H54 (cell line): ENCODE measurements at places on chromosomes 6 and 20.

- DNase-seq, result no peak
Observed at GRCh38 chr20:11063444-11063843, 389.6 kb upstream of the JAG1 start.

DNA sequence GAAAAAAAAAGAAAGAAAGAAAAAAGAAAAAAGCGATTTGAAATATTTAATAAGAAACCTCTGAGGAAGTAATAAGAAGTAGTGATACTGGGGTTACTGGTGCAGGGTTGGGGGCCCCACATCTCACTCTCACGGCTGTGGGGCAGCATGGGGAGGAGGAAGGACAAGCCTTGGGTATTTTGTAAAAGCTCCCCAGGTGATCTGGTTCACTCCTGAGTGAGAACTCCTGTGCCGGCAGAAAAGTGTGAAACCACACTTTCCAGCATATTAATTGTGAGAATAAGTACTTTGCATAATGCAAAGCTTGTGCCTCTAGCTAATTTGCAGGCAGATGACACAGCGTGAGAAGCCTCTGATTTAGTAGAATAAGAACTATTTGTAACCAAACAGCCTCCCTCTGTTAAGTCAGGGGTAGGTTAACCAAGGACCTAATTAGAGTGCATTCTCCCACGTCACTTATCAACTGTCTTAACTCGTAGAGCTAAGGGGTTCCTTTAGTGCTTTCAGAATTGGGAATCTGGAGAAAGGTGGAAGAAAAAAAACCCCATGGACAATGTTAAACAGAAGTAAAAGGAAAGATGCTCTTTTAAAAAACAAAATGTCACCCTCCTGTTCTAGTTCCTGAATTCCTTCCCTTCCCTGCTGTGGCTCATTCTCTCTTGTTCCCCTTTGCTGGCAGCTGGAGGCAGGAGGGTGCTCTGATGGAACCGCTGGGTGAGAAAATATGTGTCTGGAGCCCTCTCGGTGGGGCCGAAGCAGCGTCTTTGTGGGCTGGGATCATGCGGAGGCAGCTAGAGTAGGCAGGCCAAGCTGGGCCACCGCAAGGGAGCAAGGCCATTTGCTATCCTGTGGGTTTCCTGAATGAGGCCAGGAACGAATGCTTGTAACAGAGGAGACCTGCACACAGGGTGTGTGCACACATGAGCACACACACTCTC, 108.7 kb downstream of the FYN start:
- DNase-seq, result no peak

DNA sequence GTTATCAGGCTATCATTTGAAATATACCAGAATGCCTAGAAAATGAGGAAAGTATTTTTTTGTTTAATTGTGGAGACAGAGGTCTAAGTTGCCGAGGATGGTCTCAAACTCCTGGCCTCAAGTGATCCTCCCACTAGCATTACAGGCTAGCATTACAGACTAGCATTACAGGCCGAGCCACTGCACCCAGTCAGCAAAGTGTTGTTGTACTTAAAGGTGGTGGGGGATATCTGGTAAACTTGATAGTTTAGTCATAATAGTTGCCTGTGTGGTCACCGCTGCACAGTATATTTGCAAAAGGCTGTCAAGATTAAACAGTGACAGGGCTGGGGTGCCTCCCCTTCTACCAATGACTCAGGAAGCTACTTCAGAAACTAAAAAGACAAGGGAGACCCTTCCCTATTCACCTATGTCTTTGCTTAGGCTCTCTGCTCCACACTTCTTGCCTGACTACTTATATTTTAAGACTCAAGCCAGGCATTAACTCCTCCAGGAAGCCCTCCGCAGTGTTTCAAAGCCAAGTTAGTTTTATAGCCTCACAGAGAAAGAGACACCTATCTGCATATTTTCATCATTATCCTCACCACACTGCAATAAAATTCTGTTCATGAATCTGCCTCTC, 3.1 kb upstream of the AKIRIN2 start:
- DNase-seq, result no peak

- DNase-seq, result no peak
Observed at GRCh38 chr6:160739955-160740354, 37.9 kb downstream of the PLG start.

DNA sequence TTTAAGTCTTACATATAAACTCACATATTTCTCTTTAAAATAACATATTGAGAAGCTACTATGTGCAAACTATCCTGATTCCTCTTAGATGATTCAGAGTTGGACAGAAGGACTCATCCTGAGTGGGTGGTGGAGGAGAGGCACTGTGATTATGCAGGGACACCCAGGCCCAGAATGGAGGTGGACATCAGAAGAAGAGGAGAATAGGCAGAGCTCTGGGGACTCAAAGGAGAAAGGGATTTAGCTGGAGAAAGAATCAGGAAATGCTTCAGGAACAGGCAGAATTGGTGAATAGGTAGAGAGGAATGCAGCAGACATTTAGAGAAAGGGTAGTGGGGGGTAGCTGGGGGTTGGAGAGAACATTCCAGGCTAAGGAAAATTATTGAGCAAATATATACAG, 17.4 kb downstream of the RCAN2 start:
- no peak for DNase-seq

GRCh38 chr6:170235391-170236125, 55.3 kb downstream of the DLL1 start:
- DNase-seq, result no peak

- no peak for DNase-seq
Observed at GRCh38 chr6:124973780-124974179, 11.5 kb downstream of the RNF217 start.

DNA sequence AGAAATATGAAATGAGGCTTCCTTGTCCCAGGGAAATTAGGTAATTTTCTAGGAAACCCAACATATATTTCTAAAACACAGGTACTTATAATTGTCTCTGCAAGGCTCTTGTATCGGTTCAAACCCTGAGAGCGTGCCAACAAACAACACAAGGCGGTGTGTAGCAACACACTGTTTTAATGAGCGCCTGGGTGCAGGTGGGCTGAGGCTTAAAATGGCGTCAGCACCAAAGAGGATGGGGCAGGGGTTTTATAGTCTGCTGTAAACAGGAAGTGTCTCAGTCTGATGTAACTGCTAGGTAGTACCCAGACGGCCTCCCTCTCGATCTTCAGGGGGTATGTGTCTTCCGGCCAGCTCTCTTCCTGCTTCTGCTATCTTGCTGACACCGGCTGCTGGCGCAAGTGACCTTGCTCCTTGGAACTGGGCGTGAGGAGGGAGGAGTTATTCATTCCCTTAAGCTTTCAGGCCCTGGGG, 69.7 kb downstream of the EPB41L2 start:
- DNase-seq, result no peak

- no peak for DNase-seq
Observed at GRCh38 chr20:23260181-23260840, 90.3 kb upstream of the NXT1 start.

- no peak for DNase-seq
Observed at GRCh38 chr6:16768477-16768830, 7.2 kb upstream of the ATXN1 start.

- DNase-seq, result peak; percentile 65
Observed at GRCh38 chr6:4351520-4352321, 216.3 kb upstream of the ECI2 start.

DNA sequence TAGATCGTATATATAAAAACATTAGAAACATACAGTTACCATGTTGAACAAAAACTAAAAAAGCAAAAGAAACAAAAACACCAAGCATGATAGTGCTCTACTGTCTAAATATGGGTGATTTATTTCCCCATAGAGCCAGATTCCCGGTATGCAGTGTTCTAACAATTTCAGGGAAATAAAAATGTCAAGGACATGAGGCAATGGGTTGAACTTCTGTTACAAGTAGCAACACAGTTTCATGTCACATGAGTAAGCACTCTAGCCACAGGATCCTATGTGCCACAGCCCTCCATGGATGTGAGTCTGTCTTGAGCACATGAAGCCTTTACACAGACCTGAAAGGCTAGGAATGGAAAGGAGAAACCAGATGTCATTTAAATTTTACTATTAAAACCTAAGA, 96.0 kb downstream of the MAP3K5 start:
- no peak for DNase-seq

GRCh38 chr6:65819152-65819551, 112.1 kb upstream of the EYS start:
- DNase-seq, result peak; percentile 5

- no peak for DNase-seq
Observed at GRCh38 chr6:141464490-141464889, 668.2 kb upstream of the GJE1 start.

- DNase-seq, result no peak
Observed at GRCh38 chr20:63402181-63402859, 41.2 kb upstream of the CHRNA4 start.

- DNase-seq, result no peak
Observed at GRCh38 chr6:114068116-114068515, 97.2 kb upstream of the HDAC2 start.

DNA sequence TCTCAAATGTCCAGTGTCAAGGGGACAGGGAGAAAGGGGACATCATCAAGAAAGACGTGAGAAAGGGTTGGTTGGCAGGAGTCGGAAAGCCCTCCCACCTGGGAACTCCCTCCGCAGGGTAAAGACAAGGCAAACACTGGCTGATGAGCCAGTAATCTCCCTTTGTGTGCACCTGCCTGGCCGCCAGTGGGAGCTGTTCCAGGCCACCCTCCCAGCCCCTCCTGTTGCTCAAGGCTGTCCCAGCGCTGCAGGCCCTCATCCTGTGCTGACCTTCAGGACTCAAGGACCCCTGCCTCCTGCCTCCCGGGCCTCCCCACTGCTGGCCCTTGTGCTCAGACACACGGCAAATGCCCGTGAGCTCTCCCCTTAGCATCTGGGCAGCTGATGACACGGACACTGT, 7.4 kb downstream of the FRMD1 start:
- DNase-seq, result no peak

GRCh38 chr20:61600016-61600415, 348.0 kb downstream of the CDH4 start:
- no peak for DNase-seq

- no peak for DNase-seq
Observed at GRCh38 chr6:64072686-64073085, 437.1 kb downstream of the PHF3 start.

DNA sequence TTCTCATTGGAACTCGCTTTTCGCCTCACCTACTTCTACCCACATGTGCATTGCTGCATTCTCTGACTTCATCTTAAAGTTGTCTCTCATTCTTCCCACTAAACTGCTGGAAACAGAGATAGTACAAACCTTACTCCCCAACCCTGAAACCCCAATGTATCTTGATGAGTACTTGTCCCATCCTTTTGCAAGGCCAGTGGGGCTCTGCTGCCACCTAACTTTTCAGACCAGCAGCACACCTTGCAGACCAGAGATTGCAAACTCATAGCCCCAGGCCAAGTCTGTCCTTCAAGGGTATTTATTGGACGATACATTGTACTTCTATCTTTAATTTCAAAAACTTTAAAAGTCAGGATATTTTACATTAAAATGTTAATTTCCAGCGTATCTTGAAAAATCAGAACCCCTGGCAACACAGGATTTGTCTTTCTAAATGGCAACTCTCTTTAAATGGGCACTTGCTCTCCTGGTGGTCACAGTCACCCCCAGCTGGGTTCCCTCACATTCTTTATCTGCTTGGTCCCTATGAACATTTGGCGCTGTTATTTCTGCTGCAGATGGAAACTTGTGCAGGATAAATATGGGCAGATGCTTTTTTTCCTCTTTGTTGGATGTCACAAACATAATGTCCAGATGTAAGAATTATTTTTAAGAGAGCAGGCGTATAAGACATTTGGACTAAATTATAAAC, 83.9 kb downstream of the SOD2 start:
- peak; percentile 8 for DNase-seq

- no peak for DNase-seq
Observed at GRCh38 chr6:142543606-142544005, 241.8 kb downstream of the ADGRG6 start.

GRCh38 chr6:106114492-106114891, 28.4 kb downstream of the PRDM1 start:
- no peak for DNase-seq

- DNase-seq, result no peak
Observed at GRCh38 chr20:57907131-57908000, 197.6 kb upstream of the PMEPA1 start.

DNA sequence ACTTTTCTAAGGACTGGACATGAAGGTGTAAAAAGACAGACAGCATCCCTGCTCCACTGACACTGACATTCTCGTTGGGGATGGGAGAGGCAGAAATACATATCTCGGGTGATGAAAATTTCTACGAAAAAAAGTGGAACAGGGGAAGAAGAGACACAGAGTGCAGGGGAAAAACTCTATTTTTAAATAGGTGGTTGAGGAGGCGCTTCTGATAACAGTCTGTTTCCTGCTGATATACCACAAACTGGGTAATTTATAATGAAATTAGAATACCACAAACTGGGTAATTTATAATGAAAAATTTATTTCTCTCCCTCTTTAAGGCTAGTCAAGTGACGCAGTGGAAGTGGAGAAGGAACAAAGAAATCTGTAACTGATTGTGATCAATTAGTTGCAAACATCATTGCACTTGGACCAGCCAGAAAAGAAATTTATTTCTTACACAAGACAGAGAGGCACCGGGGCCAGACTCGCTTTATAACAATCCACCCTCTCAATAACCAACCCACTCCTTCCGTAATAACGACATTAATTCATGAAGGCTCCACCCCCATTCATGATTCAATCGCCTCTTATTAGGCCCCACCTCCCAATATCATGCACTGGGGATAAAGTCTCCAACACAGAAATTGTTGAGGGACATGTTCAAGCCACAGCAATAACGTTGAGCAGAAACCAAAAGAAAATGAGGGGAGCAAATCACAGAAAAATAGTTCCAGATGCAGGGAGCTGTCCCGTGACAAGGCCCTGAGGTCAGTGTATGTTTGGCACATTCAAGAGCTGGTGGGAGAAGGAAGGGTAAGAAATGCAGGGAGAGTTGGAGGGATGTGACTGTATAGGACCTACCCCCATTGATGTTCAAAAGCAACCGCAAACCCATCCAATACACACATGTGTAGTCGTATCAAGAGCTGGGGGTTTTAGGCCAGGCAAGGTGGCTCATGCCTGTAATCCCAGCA, 6.6 kb upstream of the SRSF6 start:
- no peak for DNase-seq

DNA sequence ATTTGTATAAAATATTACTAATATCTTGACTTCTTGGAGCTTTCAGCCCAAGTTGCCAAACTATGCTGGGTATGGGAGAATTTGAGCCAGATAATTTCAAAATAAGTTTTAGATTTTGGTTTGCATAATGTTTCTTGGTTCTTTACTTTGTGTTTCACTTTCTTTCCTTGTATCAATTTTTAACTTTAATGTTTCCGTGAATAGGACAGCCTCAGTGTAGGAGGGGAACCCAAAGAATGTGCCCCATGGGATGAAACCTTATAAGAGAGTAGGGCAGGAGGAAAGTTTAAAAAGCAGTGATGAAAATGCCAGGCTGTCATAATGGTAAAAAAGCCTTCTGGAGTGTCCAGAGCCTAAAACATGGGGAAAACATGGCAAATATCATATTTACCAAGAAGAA, 252.4 kb upstream of the IRAK1BP1 start:
- no peak for DNase-seq

DNA sequence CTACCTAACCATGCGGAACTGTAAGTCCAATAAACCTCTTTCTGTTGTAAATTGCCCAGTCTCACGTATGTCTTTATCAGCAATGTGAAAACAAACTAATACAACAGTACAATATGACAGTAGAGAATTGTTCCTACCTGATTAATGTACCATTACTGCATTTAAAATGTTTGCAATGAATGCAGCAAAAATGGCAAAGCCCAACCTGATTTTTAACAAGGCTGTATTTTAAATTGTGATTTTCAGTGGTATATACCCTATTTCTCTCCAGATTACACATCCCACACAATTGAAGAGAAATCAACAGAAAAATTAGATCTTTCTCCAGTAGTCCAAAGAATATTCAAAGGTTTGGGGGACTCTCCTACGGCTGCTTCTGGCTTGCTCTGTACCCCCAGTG, 3.3 kb upstream of the PCSK2 start:
- DNase-seq, result no peak
